Gastrocnemius medialis (tissue), 4 donors: ENCODE measurements at places on chromosomes 16 and 17. TPM values are rescaled to one million over a fixed set of nuclear protein-coding genes. Genes with fewer than 3 reads are reported as not detected.
A peak's percentile ranks its signal among the peaks of the same experiment; 100 is the strongest.

DNA sequence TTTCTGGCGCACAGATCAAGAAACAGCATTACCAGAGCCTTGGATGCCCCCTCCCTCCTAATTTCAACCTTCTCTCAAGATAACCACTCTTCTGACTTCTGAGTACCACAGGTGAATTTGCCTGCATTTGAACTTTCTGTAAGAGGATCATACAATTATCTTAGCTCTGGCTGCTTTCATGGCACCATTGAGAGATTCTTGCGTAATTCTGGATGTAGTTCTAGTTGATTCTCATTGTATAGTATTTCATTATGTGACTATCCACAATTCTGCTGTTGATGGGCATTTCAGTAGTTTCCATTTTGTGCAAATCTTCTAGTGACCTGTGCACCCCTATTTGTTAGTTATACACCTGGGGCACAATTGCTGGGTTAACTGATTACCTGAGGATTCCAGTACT, 7.5 kb downstream of the CDH3 start:
- H3K27ac ChIP-seq, result no peak overlapping the region
- no peak overlapping the region for H3K4me3 ChIP-seq
- H3K36me3 ChIP-seq, result no peaks in the 10 kb centered on the region
- DNase-seq, result no peak
- peaks cover 19% of the 10 kb centered on the region for H3K27me3 ChIP-seq
- H3K4me1 ChIP-seq, result no peaks in the 10 kb centered on the region

DNA sequence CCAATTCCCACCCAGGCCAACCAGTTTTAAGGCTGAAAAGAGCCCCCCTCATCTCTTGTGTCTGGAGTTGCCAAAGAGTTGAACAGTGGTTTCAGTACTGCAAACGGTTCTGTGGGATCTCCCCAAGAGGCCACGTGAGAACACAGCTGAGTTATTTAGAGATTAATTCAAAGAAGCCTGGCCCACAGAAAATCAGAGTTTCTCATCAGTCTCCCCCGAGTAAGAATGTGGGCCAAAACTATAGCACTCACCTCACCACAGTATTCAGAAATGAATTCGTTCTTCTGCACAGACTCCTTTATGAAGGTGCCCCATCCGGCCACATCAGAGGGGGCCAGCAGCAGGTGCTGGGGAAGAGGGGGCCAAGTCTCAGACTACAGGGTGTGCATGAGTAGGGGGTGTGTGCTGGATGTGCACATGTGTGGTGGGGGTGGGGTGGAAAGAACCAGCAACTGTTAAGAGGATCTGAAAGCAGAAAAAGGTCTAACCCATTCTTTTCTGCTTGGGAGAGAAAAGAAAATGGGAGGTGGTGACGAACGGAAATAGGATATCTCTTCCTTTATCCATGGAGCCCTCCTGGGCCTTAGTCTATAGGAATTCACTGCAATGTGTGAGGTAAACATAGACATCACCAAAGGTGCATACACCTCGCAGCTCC, 22.6 kb downstream of the CNTNAP1 start:
- H3K27ac ChIP-seq, result no peak overlapping the region
- H3K4me1 ChIP-seq, result no peaks in the 10 kb centered on the region
- H3K36me3 ChIP-seq, result peaks cover 27% of the 10 kb centered on the region
- H3K4me3 ChIP-seq, result no peak overlapping the region

DNA sequence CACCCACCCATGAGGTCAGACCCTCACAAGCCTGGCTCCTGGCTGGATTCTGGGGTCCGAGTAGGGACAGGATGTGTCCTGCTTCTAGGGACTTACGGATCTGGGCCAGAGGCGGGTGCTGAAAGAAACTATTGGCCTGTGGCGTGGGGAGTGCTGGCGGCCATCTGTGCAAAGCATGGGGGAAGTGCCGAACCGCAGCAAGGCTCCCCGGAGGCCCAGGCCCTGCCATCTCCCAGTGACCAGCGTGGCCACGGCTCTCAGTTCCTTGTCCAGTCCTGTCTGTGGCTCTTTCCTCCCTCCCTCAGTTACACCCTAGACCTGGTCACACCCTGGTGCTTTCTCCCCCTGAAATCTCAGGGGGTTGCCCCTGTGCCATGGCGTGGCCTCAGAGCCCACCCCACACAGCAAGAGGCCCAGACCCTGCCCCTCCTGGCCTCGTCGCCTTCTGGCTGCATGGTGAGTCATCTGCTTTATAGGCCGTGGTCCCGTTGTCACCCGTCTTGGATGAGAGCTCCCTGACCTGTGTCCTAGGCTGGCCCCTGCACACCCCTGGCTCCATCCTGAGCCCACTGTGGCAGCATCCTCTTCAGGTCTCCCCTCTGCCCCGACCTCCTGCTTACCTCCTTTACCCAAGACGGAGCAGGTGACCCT, 54.5 kb downstream of the PRMT7 start:
- H3K27me3 ChIP-seq, result no peaks in the 10 kb centered on the region
- H3K4me3 ChIP-seq, result no peak overlapping the region
- peaks cover 3% of the 10 kb centered on the region for H3K36me3 ChIP-seq
- no peak for DNase-seq
- H3K27ac ChIP-seq, result no peak overlapping the region

DNA sequence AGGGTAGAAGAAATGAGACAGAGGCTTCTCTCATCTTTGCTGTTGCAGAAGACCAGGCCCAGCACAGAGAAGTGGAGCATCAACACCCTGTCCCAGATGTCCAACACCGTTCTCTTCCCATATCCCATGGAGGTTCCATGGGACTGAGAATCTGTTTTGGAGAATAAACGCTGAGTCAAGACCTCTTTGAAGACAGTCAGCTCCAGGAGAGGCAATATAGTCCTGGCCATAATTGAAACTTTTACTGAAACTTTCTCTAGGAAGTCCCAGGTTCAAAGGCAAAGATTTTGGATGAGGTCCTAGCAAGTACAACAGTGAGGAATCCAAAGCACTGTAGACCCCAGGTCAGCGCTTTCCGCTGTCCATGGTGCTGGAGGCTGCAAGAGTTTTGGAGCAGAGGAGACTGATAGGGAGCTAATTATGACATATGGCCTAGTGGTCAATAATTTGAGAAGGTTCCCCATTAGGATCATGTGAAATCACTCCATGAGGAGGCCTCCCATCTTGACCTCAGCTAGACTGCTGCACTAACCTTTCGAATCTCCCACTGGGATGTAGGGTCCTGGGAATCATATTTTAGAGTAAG, 36.0 kb downstream of the OSBPL7 start:
- H3K36me3 ChIP-seq, result no peaks in the 10 kb centered on the region
- H3K27me3 ChIP-seq, result peaks cover 30% of the 10 kb centered on the region
- no peak for DNase-seq
- H3K4me1 ChIP-seq, result peaks cover 8% of the 10 kb centered on the region
- H3K27ac ChIP-seq, result no peak overlapping the region
- H3K4me3 ChIP-seq, result no peak overlapping the region

The FA2H gene
- not detected for total RNA-seq

The C1QL1 gene
- total RNA-seq, result not detected

The BEAN1 gene
- total RNA-seq, result not detected

The CCL3 gene
- not detected for total RNA-seq

DNA sequence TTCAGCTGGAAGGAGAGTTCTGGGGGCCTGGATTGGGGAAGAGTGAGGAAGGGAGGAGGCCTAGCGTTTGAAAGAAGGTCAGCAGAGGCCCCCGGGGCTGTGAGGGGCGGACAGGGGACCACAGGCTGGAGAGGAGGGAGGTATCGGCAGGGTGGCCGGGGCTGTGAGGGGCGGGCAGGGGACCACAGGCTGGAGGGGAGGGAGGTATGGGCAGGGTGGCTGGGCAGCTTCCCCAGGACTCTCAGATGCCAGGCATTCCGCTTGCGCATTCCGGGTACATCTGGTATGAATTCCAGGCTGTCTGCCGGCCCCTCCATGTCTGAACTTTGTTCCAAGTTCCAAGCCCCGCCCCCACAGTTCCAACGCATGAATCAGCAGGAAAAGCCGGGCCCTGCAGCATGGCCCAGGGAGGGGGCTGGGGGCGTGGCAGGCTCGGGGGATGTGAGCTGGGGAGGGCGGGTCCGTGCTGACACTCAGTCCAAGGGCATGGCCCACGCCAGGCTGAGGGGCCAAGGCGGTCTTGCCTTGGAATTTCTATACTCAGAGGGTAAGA, 4.3 kb upstream of the TLCD2 start:
- H3K36me3 ChIP-seq, result peaks cover 29% of the 10 kb centered on the region
- H3K27ac ChIP-seq, result peak overlapping the region; percentile 99
- peak; percentile 98 for DNase-seq
- H3K4me3 ChIP-seq, result peak overlapping the region; percentile 95

- H3K27ac ChIP-seq, result no peak overlapping the region
- no peaks in the 10 kb centered on the region for H3K4me1 ChIP-seq
- peaks cover 6% of the 10 kb centered on the region for H3K27me3 ChIP-seq
- H3K36me3 ChIP-seq, result peaks cover 14% of the 10 kb centered on the region
- no peak overlapping the region for H3K4me3 ChIP-seq
- DNase-seq, result no peak
Observed at GRCh38 chr16:89192956-89193575, 7.3 kb downstream of the SLC22A31 start.

DNA sequence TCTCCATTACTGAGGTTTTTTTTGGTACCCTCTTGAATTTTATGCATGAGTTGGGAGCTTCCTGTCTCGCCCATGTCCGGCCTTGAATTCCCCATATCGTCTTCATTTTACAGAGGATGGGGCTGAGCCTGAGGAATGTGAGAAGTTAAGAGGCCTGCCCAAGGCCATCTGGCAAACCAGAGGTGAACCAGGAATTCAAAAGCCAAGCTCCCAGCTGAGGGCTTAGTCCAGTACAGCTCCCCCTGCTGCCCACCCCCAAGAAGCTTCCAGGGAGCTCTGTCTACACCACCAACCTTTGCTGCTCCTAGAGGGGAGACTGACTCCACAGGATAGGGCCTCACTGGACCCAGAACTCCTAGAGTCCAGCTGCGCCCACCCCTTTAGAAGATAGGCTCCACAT, 20.7 kb upstream of the C16orf78 start:
- H3K36me3 ChIP-seq, result no peaks in the 10 kb centered on the region
- no peak overlapping the region for H3K27ac ChIP-seq
- no peak overlapping the region for H3K4me3 ChIP-seq
- no peak for DNase-seq

The DOC2B gene
- total RNA-seq, result 4.0 TPM

The AGRP gene
- total RNA-seq, result not detected

GRCh38 chr17:45667591-45668171, 116.4 kb upstream of the CRHR1 start:
- H3K36me3 ChIP-seq, result no peaks in the 10 kb centered on the region
- H3K27ac ChIP-seq, result no peak overlapping the region
- DNase-seq, result no peak
- no peak overlapping the region for H3K4me3 ChIP-seq

- peak overlapping the region; percentile 67 for H3K4me3 ChIP-seq
- peak overlapping the region; percentile 72 for H3K27ac ChIP-seq
- no peaks in the 10 kb centered on the region for H3K27me3 ChIP-seq
- no peak for DNase-seq
- H3K4me1 ChIP-seq, result peaks cover 39% of the 10 kb centered on the region
Observed at GRCh38 chr17:77958716-77959125, 218 bp downstream of the TNRC6C start.

The KRT27 gene
- not detected for total RNA-seq

DNA sequence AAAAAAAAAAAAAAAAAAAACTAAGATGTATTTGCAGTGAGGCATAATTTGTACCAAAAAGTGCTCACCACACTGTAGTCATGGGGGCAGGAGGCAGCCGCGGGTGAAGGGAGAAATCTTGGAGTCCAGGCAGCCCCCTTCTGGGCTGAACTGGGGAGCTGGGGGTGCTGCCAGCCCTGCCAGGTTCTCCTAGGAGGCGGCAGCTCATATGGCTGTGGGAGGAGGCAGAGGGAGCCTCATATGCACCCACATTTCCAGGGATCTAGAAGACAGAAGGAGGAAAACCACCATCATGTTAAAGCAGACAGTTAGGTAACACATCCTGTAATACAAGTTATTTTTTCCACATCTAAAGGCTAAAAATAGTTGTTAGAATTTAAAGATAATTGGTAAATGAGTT, 16.3 kb downstream of the MAPT start:
- peak overlapping the region; percentile 90 for H3K27ac ChIP-seq
- H3K4me1 ChIP-seq, result peaks cover 45% of the 10 kb centered on the region
- no peak overlapping the region for H3K4me3 ChIP-seq
- no peaks in the 10 kb centered on the region for H3K36me3 ChIP-seq

GRCh38 chr17:45092911-45093430, 31.9 kb downstream of the NMT1 start:
- no peaks in the 10 kb centered on the region for H3K27me3 ChIP-seq
- DNase-seq, result peak; percentile 95
- peak overlapping the region; percentile 88 for H3K27ac ChIP-seq
- no peaks in the 10 kb centered on the region for H3K36me3 ChIP-seq
- H3K4me3 ChIP-seq, result peak overlapping the region; percentile 31

- no peaks in the 10 kb centered on the region for H3K36me3 ChIP-seq
- no peaks in the 10 kb centered on the region for H3K27me3 ChIP-seq
- peak overlapping the region; percentile 54 for H3K27ac ChIP-seq
Observed at GRCh38 chr17:82287868-82288801, 14.6 kb upstream of the CSNK1D start.

DNA sequence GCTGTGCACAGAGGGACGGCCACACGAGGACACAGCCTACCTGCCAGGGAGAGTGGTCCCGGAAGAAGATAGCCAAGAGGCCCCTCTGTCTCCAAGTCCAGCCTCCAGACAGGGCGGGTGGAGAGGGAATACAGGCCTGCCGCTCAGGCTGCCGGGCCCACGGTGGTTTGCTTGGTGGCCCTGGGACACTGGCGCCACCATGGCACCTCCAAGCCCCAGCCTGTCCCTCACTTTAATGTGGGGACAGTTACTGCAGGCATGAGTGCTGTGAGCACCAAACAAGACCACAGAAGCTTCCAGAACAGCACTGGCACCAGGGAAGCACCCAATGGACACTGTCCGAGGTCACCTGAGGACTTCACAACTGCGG, 22.0 kb upstream of the CHMP6 start:
- no peak overlapping the region for H3K4me3 ChIP-seq
- no peak for DNase-seq
- no peaks in the 10 kb centered on the region for H3K27me3 ChIP-seq
- H3K27ac ChIP-seq, result peak overlapping the region; percentile 31

DNA sequence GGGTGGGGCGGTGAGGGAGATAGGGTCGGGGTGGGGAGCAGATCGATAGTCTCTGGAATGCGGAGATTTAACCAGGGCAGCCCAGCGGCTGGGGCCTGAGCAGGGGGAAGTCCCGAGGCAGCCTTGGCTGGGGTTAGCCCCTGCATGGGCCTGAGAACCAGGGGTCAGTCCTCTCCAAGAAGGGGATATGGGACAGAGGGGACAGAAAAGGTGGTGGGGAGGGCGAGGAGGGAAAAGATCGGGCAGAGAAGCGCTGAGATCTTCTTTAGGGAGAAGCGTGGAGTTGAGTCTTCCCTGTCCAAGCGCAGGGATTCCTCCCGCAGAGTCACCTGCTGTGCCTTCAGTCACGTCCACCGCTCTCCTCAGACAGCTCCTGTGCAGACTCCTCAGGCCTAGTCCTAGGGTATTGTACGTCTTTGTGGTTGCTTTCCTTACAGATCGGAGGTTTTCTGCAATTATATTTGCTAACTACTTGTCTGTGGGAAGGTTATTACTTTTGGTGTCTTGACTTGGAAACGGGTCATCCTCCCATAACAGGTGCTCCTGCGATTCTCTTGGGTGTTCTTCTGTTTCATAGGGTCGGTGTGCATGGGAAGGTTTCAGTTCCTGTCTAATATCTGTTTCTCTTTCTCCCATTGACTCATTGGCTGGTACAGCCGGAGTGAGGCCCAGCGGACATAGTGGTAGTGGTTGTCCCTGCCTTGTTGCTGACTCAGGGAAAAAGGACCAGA, 952 bp downstream of the CD300A start:
- no peaks in the 10 kb centered on the region for H3K4me1 ChIP-seq
- no peak for DNase-seq
- no peak overlapping the region for H3K27ac ChIP-seq
- peak overlapping the region; percentile 30 for H3K4me3 ChIP-seq
